ENCODE measurements at places on chromosomes 7 and 10.

DNA sequence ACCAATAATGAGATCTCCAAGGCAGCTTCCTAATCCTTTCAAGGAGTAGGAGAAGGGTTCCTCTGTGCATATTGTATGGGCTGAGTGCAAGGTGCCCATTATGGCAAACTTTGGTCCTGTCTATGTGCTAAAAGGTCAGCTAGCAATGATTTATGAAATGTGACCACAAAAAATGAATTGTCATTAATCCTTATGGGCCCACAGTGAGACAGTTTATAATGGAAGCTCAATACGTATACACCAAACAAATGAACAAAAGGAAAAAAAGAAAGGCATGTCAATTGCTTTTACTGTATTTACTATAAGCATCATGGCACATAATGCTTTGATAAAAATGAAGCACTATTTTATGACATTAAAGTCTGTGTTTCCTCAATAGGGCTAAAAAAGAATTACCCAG is 54.5 kb downstream of the ELAPOR2 start:
- no peak for DNase-seq

DNA sequence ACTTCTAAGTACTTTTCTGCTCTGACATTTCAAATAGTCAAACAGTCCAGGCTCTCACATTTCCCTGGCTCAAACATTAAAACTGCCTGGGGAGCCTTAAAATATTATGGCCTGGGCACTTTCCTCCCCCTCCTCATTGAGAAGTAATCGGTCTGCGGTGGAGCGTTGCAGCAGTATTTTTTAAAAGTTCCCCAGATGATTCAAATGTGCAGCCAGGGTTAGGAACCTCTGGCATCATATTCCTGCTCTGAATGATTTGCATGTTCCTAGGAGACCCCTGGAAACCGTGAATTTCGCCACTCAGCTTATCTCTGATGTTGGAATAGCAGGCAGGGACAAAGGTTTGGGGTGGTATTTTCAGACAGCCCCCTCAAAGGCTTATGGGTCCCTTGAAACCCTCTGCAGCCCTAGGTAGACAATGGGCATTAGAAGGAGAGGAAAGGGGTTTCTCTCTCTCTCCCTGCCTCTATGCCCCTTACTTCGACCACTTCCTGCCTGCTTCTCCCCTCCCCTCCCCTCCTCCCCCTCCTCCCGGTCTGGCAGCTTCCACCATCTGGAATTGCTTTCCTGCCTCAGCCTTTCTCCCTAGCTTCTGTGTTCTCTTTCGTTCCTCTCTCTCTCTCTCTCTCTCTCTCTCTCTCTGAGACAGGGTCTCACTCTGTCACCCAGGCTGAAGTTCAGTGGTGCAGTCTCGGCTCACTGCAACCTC is 622.2 kb downstream of the GALNT17 start:
- no peak for DNase-seq

GRCh38 chr7:98922392-98923187 is 44.3 kb downstream of the TRRAP start:
- no peak for DNase-seq

DNA sequence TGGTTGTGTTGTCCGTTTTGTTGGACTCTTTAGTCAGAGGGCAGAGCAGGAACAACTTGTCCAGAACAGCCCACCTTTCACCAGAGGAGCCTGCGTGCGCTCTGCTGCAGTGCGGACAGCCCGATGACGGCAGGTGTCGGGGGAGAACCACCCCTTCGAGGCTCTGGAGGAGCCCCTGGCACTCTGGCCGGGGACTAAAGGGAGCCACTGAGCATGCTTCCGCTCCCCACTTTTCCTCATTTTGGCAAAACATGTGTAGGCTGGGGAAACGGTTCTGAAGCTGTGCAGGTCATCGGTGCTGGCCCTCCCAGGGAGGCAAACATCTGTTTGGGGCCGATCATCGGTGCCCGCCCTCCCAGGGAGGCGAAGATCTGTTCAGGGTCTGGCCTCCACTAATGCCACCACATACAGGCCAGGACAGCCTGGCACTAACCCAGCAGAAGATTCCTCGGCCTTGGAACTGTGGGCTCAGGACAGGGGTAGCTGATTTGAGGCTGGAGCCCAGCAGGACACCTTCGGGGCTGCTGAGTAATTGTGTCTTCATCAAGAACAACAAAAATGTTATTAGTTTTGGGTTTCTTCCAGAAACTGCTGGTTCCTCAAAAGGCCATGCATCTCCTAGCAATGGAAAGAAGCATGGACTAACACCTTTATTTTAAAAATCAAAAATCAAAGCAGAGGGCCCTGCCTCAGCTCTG is 124.4 kb upstream of the TCERG1L start:
- DNase-seq: no peak

- no peak for DNase-seq
These were observed 20.8 kb downstream of the KIFBP start for GRCh38 chr10:69009360-69009759.

DNA sequence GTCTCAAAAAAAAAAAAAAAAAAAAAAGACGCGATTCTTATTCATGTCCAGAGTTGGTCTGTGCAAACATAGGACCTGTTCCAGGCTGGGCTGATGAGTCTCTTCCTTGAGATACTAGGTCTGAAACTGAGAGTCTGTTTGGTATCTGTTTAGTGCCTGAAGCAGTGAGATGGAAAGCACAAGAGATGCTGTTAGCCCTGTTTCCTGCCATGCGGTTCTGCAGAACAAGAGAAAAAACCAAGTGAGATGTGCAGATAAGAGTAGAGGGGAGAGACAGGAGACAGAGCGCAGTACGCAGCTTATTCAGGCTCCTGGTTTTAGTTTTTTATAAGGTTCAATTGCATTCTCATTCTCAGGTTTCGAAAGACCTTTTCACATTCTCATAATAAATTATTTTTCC is 85.8 kb upstream of the PRKCQ start:
- peak; percentile 71 for DNase-seq

DNA sequence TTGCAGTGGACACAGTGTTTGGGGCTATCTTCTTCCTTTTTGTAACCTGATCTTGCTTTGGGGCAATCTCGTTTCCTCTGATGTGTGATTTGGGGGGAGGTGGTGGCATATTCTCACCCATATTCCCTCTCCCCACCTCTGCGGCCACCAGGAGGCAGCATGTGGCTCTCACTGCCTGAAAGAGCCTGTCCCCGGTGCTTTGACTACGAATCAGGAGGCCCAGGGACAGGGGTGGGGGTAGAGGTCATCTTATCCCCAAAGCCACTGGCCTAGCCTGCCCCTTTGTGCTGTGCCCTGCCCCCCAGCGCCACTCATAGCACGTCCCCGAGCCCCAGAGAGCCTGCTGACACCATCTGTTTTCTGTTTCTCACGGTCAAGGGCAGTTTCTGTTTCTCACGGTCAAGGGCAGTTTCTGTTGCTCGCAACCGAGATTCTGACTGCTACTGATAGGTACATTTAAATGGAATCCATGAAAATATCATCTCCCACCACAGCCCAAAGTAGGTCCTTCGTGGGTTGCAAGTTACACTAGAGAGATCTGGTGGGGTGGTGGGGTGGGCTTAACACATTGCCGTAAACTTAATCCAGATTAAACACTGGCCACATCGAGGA is 28.2 kb downstream of the PHYH start:
- DNase-seq: peak; percentile 71

GRCh38 chr7:151452680-151453325 is 12.9 kb upstream of the CRYGN start:
- no peak for DNase-seq

GRCh38 chr10:100889546-100889945 is 23.2 kb upstream of the SLF2 start:
- no peak for DNase-seq

DNA sequence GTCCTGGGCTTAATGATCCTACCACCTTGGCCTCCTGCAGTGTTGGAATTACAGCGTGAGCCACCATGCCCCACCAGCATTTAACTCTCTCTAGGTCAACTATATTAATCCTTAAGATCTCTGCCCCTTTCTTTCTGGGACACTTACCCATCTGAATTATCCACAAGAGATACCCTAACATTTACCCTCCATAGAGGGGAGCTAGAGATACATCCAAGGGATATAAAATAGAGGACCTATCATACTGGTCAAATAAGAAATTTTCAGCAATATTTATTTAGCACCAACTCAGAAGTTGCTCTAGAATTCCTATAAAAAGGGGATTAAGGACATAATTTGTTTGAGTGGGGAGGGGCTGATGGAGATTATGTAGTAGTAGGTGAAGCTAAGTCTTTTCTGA is 96.5 kb downstream of the OTUD1 start:
- no peak for DNase-seq

DNA sequence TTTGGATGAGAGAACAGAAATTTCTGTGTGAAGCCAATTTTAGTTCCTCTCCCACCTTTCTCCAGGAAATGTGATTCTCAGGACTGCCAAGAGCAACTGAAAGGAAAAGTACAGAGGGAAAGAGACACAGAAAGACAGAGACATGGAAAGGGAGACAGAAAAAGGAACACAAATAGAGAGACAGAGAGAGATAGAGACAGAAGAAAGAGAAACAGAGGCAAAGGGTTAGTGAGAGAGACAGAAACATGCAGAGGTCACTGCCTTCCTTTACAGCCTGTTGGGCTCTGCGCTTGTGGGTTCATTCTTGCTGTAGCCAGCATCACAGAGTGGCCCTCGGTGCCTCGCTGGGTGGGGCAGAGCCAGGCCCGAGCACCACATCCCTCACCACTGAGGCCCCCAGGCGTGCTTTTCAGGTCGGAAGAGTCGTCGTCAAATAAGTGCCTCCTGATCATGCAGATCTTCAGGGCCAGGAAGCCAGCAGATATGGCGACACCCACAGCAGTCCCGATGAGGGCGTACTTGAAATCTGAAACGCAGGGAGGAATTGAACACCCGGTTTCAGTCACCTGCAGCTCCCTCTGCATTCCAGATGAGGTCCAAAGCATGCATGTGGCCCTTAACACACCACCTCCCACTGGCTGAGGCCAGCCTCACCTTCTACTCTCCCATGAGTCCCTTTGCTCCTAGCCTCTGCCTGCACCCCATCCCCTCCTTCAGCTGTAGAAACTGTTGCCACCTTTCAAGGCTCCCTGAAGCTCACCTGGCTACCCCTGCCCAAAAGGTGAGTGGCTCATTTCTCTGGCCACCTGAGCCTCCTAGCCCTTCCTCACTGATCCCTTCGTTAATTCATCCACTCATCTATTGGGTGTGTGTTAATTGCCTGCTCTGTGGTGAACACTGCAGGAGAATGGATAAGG is 21.4 kb downstream of the TMEM273 start:
- no peak for DNase-seq

DNA sequence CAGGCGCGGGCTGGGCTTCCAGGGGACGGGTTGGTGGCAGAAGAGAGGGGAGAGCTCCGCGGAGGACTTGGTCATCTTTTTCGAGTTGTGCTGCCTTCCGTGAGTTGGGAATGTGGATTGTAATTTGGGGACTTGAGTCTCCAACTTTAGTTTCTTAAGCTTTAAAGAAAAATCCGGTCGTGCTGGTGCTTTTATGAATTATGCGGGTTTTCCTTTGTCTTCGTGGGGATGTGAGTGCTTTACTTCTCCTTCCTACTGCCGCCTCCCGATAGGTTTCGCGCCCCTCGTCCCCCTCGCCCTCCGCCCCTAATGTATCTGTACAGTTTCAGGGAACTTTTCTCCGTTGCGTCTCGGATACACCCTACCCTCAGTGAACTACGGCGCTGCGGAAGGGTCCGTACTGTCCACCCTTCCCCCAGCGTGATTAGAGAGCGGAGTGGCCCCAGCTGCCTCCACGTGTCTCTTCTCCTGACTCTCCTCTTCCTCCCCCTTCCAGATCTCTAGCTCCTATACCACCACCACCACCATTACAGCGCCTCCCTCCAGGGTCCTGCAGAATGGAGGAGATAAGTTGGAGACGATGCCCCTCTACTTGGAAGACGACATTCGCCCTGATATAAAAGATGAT is 649 bp downstream of the SCD start:
- no peak for DNase-seq

DNA sequence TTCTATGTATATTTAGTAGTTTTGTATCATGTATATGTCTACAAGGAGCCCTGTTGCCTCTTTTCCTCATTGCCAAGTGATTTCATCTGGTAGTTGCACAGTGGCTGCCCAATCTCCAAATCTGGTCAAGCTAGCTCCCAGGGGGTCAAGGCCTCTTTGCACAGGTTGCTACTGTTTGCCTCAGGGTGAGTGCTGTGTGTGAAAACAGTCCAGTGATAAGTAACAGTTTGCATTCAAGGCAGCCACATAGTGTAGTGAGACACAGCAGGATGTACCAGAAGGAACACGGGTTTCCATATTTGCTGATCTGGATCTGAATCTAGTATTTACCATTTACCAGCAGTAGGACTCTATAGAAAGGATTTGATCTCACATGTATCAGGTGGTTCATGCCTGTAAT is 13.3 kb upstream of the EPC1 start:
- DNase-seq: no peak

- DNase-seq: no peak
These were observed 46.8 kb downstream of the PDE1C start for GRCh38 chr7:32023376-32023775.

DNA sequence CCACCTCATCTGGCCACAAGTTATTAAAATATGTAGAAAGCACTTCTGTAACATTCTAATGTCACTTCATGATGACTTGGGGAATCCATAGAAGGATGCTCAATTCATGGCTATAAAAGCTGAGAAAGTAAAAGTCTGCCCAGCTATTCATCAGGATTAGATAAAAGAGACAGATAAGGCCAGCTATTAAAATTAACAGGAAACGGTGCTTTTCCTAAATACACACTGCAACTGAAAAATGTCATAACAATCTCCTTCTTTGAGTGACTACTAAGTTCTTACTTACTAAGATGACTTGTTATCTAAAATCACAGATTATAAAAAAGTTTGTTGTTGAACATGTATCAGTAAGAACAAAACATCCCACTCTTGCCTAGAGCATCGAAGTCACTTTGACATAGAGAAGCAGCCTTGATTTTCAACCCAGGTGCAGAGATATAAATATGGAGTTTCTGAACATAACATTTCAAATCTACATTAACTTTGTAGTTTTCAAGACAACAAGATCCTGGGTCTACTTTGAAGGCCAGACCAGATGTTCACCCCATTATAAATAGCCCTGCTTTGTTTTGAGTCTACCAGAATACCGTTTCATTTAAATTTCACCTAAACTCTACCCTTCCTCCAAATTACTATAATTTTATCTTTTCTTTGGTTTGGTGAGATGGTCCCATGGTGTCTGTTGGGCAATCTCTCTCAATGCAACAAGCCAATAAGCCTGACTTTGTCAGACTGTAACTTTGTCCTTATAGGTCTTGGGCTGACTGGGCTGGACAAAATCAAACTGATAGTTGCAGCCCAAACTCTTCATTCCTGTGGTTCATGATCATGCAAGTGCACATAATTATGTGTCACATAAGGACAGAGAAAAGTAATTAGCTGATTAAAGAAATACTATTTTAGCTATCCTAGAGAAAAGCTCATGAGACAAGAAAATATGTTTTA is 24.0 kb downstream of the HYCC1 start:
- DNase-seq: no peak

GRCh38 chr10:35564341-35564968 is 40.7 kb upstream of the GJD4 start:
- no peak for DNase-seq

- no peak for DNase-seq
These were observed 843 bp upstream of the PLPP4 start for GRCh38 chr10:120456143-120456625.

Measured in activated CD4-positive, alpha-beta memory T cell treated with anti-CD3 and anti-CD28 coated beads for 36 hours (primary cell).